ENCODE measurements at places on chromosomes 3 and 15.

DNA sequence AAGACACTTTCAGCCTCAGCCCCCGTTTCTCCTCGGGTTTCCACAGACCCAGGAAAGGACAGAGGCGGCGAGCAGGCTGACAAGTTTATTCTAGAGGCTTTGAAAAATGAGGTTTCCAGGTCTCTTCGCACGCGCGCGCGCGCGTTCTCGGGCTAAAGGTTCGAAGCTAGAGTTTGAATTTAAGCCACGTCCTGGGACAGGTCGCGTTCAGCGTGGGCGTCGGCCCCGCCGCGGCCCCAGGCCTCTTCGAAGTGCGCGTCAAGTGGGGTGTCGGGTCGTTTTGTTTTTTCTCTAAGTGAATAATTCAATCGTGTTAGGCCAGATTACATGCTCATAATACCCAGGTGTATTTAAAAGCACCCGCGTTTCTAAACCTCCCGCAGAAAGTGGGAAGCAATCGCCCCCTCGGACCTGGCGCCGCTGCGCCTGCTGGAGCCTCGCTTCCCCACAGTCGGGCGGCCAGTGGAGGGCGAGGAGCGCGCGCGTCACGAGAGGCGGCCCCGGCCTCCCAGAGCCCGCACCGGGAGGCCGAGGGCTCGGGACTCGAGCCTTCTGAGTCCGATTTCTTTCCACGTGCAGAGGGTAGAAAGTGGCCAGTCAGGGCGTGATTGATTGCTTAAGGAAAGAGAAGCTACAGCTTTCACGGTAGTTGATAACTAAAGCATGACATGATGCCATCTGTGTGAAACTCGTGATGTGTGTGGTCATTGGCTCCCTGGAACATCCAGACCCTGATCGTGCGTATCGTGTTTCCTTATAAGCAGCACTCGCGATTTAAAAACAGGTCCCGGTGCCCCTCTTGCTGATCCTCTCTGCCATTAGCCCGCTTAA lies 15.8 kb upstream of the SOX2 start:
- no peak for DNase-seq

DNA sequence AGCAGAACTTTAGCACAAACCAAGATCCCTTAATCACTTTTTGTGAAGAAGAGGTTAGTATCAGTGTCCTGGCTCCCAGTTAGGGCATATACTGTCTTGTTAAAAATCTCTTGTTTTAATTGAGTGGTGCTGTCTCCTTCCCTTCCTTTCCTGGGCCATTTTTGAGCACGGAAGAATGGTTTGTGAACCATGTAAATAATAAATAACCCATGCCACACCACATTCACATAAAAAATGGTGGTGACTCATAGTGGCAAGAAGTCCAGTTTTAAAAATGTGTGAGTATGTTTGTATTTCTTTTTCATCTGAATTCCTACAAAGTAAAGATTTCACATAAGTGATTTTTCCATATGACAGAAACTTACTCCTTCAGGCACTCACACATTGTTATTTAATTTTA lies 59.1 kb upstream of the SPRED1 start:
- no peak for DNase-seq

GRCh38 chr15:83692746-83693581 lies 39.0 kb downstream of the ADAMTSL3 start:
- DNase-seq: no peak

DNA sequence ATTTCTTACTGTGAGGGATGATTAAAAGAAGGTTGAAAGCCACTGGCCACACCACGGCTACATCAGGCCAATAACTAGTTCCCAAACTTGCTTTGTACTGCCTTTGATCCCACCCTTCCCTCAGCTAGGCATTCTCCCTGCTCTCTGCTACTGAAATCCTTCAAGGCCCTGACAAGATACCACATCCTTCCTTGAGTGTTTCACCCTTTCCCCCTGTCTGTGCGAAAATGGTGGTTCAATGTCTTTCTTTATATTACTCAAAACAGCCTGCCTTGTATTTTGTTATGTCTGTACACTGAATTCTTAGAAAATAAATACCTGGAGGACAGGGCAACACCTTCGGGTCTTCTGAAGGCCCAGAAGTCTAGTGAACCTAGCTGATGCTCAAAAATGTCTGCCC lies 932 bp upstream of the VPS8 start:
- no peak for DNase-seq

DNA sequence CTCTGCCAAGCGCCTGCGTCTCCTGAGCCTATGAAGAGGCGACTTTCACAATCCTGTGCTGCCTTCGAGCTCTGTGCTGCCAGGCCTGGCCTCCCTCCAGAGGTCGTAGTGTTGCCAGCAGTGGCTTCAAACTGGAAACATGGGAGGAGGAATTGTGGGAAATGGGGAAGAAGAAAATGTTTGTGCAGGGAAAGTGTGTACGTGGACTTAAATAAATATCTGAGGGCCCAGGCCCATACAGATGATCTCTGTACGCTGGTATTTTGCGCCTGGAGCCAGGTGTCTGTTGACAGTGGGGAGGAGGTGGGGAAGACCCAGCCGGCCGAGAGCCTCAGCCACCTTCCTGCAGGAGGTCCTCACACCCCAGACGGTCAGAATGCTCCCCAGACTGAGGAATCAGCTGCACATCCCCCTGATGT lies 44.6 kb downstream of the ZBTB38 start:
- DNase-seq: no peak

DNA sequence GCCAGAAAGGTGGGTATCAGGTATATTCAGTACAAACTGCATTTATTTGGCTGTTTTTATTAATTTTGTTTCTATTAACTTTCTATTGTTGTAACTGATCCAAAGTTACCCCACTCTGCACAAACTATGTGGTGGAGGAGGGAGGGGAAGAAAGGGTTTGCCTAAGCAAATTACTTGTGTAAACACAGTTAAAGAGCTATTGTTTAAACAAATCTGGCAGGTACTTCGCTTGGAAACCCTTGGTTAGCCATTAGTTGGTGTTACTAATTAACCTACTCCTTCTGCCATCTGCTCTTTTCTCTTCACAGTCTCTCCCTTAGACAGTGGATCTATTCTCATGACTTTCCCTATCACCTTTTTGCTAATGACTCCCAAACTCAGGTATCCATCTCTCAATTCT lies 328.4 kb upstream of the NECTIN3 start:
- DNase-seq: no peak

GRCh38 chr15:78239811-78240210 lies 5.4 kb upstream of the ACSBG1 start:
- DNase-seq: no peak

DNA sequence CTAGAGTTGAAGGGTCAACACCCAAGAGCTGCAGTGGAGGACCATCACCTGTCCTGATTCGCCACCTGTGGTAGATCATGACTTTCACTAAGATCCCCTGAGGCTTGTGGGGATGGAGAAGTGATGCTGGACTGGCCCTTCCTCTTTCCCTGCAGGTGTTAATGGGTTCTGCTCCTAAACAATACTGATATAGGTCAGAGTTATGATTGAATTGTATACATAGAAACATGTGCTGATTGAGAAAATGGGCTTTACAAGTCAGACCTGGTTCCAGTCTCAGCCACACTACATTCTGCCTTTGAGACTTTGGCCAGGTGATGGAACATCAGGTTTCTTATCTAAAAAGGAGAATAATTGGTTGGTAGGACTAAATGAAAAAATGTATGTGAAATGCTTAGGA lies 418.9 kb upstream of the TPRG1 start:
- DNase-seq: no peak

GRCh38 chr3:28301688-28302087 lies 46.8 kb upstream of the ZCWPW2 start:
- DNase-seq: no peak

GRCh38 chr3:128413003-128413370 lies 53.7 kb downstream of the DNAJB8 start:
- DNase-seq: no peak

- no peak for DNase-seq
These were observed 16.0 kb upstream of the CCNL1 start for GRCh38 chr3:157175691-157176507.

GRCh38 chr3:134903837-134904236 lies 108.8 kb downstream of the EPHB1 start:
- DNase-seq: no peak

GRCh38 chr3:131236421-131236820 lies 145.2 kb upstream of the NUDT16 start:
- DNase-seq: no peak

DNA sequence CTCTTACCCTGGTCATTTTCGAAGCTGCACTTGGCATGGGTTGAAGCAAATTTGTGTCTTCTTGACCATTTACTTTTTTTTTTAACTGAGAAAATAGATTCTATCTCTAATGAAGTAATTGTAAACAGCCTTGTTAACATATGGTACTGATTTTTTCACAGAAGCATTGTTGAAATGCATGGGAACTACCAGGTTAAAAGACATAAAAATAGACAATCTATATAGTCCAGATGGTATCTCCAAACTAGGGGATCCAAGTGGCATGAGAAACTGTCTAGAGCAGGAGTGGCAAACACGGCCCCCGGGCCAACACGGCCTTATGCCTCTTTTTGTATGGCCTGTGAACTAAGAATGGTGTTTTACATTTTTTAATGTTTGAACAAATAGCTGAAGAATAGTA lies 41.9 kb downstream of the CACNA1D start:
- DNase-seq: no peak

GRCh38 chr3:64341296-64341695 lies 116.0 kb upstream of the PRICKLE2 start:
- DNase-seq: no peak

DNA sequence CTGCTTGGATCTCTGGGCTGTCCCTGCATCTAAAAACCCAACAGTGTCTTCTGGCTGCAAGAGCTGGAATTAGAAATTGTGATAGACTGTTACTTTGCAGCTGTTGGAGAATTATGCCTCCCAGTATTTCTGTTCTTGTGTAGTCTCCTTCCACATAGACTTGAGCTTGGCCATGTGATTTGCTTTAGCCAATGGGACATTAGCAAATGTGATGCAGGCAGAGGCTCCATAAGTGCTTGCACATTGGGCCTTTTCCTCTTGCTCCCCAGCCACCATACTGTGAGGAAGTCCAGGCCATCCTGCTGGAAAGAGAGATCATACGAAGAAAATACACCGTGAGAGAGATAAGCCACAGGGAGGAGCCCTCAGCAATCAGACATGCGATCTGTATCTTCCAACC lies 33.8 kb upstream of the RASGRF1 start:
- DNase-seq: no peak

DNA sequence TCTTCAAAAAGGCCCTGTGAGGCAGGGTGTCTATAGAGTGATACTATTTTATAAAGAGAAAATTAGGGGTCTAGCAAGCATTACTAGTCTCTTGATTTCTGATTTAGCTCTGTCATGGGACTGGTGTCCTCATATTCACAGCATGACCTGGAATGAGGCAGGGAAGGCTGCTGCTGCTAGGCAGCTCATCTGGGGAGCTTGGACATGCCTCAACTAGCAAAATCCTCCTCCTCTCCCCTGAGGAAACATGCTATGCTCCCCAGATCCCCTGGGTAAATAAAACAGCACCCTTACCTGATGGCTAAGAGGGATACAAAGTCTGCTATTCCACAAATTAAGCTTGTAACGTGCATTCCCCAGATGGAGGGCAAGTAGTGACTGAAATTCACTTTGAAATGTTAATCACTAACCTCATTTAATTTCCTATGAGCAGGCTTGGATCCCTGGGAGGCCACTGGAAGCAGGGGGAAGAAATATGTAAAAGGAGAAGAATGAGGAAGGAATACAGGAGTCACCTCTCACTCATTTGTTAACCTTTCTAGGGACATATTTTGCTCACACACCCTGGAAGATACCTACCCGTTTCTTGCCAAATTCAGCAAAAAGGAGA lies 709.4 kb downstream of the SQOR start:
- no peak for DNase-seq

- DNase-seq: no peak
These were observed 44.2 kb downstream of the ZMAT3 start for GRCh38 chr3:179027326-179027900.

DNA sequence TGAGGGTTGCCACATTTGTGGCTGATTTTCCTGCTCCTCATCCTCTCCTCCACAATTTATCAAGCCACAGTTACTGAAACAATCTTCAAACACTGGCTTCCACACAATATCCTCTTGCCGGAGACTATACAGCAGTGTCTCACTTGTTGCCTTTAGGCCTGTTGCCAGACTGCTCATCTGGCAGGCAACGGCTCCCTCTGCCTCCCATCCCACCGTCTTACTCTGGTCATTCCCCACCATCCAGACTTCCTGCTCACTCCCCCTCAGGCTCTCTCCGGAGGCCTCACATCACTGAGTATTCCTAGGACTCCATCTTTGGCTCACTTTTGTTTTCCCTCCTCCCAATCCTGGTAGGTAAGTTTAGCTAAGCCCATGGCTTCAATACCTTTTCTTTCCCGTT lies 301.9 kb downstream of the IL20RB start:
- DNase-seq: no peak

GRCh38 chr3:25156626-25157025 lies 271.4 kb upstream of the RARB start:
- DNase-seq: no peak

- no peak for DNase-seq
These were observed 169.0 kb upstream of the TSC22D2 start for GRCh38 chr3:150238995-150239619.

DNA sequence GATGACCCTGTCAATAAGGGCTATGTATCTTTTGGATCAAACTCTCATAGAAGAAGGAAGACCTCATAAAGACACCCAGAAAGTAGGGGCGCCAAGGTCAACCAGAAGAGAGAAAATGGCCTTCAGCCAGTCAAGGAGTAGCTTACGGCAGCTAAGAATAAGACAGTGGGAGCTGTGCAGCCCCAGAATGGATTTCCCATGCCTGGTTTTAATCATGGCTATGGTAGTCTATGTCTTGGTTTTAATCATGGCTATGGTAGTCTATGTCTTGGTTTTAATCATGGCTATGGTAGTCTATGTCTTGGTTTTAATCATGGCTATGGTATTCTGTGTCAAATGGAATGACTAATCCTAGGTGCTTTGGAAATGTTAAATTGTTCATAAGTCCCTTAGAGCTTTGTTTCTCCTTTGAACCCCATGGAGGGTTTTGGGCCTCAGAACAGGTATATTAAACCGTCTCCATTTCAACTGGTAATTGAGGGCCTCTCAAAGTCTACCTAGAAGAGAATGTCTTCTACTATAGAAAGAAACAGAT lies 742.0 kb upstream of the CFAP20DC start:
- DNase-seq: no peak

DNA sequence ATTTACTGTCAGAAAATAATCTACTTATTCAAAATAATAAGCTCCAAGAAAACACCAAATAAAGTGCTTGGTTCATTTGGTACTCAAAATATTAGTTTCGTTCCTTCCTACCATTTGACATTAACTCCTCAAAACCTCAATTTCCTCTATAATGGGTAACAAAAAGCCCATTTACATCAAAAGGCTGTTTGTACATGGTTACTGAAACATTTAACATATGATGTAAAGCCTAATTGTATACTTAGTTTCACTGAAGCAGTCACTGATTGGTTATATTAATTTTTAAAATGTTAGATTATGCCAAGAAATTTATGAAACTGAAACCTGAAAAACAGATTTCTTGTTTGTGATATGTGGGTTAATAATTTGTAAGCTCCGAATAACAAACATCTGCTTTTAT lies 14.7 kb downstream of the XRN1 start:
- no peak for DNase-seq

All from CD4-positive, alpha-beta T cell treated with Interleukin-10 for 1 hour (primary cell).